ENCODE measurements at places on chromosomes 1 and 21.

DNA sequence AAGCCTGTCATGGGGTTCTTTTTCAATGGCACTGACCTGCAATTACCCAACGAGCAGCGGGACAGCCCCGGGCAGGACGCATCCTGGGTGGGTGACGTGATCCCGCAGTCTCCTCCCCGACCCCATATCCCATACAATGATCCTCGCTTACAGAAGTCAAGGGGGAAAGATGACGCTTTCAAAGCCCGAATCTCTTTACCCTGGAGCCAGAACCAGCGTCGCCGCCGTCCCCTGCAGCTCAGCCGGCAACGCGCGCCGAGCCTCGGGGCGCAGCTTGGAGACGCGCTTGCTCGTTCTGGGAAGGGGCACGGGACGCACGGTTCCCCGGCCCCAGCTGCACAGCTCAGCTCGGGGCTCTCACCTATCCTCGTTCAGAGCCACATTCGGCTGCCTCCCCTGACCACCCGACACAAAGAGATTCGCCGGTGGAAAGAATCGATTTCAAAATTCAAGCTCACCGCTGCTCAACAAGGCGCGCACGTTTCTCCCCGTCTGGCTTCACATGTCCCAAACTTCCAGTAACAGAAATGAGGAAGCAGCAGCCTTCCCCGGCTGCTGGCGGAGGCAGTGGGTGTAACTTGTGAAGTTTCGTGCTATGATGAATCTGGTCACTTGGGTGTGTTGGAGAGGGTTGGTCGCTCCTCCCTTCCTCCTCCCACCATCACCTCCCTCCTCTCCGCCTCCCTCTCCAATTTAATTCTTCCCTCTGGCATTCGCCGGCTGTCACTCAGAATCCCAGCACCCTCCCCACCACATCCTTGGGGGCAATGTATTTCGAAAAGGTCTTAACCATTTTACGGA is at the start of gene TIAM1:
TSS of gene TIAM1 (minus strand) at position 582 of the 801 bp plus-strand sequence. CDS start 77,289 bp downstream, outside the sequence.
- DNase-seq, result no peak

- DNase-seq, result no peak
Measured at GRCh38 chr1:40860706-40861223, 1.4 kb downstream of the CITED4 start.

DNA sequence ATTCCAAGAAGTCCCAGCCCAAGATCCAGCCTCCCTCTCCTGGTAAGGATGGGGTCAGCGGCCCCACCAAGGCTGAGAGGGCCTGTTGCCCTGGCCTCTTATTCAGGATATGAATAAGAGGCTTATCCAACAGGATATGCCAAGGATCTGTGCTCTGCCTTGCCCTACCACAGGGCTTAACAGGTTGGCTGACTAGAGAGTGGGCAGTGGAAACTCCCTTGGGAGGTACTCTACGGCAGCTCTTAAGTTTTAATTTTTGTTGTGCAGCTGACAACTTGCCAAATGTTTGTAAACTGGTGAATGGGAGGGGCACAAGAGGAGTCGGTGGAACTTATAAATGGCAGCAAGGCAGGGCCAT is 16.5 kb upstream of the PIGV start:
- DNase-seq, result no peak

DNA sequence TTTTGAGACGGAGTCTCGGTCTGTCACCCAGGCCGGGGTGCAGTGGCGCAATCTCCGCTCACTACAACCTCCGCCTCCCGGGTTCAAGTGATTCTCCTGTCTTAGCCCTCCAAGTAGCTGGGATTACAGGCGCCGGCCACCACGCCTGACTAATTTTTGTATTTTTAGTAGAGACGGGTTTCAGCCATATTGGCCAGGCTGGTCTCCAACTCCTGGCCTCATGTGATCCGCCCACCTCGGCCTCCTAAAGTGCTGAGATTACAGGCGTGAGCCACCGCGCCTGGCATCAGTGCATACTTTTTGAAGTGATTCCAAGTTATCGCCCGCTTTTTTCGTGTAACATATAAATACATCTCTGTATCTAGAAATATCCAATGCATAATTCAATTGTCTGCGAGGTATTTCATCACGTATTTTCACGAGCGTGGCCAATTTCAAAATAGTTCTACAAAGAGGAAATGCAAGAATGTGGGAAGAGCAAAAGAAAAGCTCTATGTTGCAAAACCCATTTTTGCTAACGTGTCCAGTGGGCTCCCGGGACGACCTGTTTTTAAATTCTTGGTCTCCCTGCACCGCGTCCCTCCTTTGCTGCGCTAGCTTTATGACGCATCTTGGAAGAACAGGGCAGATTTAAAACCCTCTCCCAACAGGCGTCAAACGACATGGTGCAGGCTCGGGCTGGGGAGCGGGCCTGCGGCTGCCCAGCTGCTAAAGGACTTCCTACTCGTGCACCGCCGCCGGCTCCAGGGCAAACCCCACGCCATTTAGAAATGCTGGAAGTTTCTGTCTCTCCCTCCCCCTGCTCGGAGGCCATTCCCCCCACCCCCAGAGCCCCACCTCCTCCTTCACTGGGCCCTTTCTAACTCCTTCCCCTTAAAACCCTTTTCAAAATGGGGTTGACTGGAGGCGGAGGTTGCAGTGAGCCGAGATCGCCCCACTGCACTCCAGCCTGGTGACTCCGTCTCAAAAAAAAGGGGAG is 923 bp upstream of the IFNGR2 start:
- DNase-seq, result peak; percentile 24

GRCh38 chr1:200535605-200536004 is 84.9 kb downstream of the KIF14 start:
- no peak for DNase-seq

DNA sequence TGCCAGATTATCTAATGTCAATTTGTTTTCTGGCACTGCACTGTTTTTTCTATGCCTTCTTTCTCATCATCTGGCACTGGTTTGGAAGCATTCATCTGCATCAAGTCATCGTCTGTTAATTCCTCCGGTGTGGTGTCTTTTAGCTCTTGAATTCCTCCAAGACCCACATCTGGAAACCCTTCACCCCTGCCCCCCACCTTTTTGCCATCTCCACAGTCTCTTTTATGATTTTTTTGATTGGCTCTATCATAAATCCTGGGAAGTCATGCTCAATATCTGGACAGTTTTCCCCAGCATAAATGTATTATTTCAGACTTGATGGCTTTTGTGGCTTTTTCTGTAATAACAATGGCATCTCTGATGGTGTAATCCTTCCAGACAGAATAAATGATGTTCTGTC is 10.4 kb upstream of the KCNK1 start:
- DNase-seq, result no peak

DNA sequence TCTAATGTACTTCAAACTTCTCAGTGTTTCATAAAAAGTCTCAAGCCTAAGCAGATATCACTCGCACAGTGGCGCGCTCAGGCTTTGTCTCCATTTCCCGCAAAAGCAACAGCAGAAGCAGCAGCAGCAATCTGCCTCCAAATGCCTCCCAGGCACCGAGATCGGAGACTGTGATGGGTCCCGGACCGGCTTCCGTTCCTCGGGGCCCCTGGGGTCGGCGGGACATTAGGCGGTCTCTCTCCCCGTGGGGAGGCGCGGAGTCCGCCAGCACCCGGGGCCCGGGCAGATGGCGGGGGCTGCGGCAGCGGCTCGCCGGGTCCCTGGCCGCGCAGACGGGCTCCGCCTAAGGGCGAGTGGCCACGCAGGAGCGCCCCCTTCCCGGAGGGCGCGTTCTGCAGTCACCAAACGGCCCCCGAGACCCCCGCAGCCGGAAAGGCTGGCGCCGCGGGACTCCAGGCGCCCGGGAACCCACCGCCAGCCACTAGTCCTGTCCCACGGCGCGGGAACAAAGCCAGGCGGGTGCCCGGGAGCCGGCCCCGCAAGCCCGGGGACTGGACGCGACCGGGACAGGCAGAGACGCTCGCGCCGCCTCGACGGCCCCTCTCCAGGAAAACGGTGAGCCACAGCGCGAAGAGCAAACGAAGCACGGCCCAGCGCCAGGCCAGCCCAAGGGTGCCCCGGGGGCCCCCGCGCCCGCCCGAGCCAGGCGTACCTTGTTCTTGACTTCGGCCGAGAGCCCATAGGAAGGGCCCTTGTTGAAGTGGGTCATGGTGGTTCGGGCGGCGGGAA is 590 bp downstream of the CNN3 start:
- peak; percentile 57 for DNase-seq

DNA sequence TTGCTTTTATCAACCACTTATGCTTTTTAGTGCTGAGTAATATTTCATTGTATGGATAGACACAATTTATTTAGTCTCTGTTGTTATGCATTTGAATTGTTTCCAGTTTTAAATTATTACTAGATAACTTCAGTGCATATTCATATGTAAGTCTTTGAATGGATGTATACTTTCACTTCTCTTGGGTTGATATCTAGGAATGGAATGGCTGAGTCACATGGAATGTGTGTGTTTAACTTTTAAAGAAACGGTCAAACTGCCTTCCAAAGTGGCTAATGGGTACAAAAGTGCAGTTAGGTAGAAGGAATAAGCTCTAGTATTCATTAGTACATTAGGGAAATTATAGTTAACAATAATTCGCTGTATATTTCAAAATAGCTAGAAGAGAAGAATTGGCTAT is 82.4 kb downstream of the NPHS2 start:
- DNase-seq, result no peak

DNA sequence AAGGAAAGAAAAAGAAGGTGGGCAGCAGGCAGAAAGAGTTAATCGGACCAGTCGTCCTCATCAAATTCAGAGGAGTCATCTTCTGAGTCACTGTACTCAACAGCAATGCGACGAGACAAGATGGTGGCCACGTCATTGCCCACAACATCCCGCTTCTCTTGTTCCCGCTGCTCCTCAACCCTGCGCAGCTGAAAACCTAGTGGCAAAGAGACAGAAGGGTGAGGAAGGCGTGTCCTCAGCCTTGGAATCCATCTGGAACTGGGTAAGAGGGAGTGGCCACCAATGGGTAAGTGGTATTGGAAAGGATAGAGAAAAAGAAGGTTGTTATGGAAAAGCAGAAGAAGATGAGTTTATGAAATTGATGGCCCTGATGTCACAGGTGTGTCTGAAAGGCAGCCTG is 15.7 kb downstream of the GPR3 start:
- DNase-seq, result no peak

DNA sequence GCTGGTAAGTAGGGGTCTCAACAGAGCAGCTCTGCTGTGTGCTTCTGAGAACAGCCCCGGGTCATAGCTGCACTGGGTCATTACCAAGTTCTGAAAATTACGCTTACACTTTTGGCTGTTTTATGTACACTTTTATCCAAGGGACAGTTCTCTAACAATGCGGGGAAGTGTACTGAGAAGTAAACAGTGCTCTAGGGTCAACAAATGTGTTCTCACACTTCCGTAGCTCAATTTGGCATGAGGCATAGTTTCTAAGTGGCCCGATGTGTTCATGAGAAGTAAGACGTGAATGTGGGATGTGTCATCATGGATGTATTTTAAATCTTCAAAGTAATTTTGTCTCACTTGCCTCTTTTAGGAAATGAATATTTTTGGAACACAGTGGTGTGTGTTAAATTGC is 10.9 kb upstream of the VAMP3 start:
- no peak for DNase-seq

DNA sequence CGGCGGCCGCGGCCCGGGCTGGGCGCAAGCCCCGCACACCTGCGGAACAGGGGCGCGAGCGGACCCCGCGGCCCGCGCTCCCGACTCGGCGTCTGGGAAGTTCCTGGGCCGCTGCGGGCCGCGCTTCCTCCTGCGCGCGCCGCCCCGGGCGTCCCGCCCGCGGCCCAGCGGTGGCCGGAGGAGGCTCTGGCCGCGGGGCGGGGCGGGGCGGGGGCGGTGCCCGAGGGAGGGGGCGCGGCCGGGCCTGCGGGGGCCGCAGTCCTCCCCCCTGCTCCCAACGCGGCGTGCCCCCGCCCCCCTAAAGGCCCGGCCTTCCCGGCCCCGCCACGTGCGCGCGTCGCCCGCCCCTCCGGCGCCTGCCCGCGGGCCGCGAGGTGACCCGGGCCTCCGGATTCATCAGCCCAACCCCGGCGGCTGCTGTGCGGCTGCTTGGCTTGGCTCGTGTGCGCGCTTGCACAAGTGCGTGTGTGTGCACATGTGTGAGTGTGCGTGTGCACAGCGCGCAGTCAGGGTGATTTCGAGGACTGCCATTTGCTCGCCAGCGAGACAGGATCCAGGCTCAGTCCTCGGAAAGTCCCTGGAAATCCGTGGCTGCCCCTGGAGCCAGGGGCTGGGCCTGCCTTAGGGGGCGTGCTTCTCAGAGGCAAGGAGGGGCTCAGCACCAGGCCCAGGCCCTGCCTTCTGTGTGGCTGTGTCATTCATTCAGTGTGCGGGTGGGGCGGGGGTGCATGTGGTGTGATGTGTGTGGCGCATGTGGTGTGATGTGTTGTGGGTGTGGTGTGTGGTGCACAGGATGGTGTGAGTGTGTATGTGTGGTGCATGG is at the start of gene C2CD2:
TSS of gene C2CD2 (minus strand) at position 188 of the 823 bp plus-strand sequence. CDS start 370 bp downstream, outside the sequence.
- peak; percentile 50 for DNase-seq

- no peak for DNase-seq
Measured at GRCh38 chr21:26120828-26121227, 49.7 kb downstream of the APP start.

DNA sequence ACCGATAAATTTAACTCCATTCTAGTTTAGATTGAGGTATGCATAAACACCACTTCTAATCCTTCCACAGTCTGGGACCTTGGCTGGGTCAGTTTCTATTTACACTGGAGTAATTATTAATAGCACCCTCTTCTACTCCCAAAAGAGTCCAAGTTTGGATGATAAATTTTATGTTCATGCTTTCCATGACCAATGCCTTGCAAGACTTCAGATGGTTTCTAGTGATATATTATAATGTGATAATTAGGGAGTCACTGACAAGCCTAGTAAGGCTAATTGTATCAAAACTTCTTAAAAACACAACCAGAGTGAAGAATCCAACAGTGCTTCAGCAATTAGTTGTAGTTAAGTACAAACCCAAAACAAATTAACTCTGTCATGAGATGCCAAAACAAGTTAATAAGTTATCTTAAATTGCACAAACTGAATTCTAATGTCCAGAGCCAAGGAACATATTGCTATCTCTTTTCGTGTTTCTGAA is 489.6 kb downstream of the TTLL7 start:
- DNase-seq, result no peak

DNA sequence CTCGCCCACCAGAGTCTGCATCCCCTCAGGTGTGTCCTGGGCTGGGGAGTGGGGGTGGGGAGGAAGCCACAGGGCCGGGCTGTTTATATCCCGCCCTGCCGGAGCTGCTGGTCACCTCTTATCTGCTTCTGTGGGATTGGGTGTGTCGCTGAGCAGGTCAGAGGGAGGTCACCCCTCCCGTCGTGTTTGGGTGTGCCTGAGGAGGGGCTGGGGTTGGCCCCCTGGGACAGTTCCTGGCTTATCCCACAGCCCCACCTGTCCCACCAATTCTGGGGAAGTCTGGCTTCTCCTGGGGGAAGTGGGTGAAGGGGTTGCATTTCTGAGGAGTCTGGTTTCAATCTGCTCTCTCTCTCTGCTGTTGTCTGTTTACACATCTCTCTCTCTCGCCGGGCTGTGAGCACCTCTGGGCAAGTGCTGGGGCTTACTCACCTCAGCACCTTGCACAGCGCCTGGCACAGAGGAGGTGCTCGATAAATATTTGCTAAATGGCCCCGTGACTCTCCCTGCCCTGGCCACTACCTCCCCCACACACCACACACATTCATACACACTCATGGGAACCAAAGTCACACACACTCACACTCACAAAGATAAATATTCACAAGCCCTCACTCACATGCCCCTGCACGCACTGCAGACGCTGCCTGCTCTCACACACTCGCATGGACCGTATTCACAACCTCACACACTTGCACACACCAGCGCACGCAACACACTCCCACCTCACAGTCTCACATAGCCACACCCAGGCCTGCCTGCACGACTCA is 8.3 kb downstream of the ELF3 start:
- DNase-seq, result no peak

- DNase-seq, result no peak
Measured at GRCh38 chr1:203351037-203351625, at the start of gene FMOD. Gene FMOD, minus strand, starts transcription at chr1:203351122. Its CDS starts 2,852 bp downstream, at chr1:203348270.

GRCh38 chr1:203217668-203218067 is 11.8 kb downstream of the CHIT1 start:
- no peak for DNase-seq

All from substantia nigra (tissue), 51 donors.